ENCODE measurements at places on chromosomes 13 and 19. TPM values are rescaled to one million over a fixed set of nuclear protein-coding genes. Genes with fewer than 3 reads are reported as not detected.

CEACAM7 gene
- 0.11 TPM for total RNA-seq

PSPN gene
- 1.5 TPM for total RNA-seq

SLC10A2 gene
- 13.7 TPM for total RNA-seq

UBE2L5 gene
- not detected for total RNA-seq

CAMSAP3 gene
- total RNA-seq, result 18.3 TPM

CLEC17A gene
- 0.18 TPM for total RNA-seq

EDNRB gene
- total RNA-seq, result 63.0 TPM

DNA sequence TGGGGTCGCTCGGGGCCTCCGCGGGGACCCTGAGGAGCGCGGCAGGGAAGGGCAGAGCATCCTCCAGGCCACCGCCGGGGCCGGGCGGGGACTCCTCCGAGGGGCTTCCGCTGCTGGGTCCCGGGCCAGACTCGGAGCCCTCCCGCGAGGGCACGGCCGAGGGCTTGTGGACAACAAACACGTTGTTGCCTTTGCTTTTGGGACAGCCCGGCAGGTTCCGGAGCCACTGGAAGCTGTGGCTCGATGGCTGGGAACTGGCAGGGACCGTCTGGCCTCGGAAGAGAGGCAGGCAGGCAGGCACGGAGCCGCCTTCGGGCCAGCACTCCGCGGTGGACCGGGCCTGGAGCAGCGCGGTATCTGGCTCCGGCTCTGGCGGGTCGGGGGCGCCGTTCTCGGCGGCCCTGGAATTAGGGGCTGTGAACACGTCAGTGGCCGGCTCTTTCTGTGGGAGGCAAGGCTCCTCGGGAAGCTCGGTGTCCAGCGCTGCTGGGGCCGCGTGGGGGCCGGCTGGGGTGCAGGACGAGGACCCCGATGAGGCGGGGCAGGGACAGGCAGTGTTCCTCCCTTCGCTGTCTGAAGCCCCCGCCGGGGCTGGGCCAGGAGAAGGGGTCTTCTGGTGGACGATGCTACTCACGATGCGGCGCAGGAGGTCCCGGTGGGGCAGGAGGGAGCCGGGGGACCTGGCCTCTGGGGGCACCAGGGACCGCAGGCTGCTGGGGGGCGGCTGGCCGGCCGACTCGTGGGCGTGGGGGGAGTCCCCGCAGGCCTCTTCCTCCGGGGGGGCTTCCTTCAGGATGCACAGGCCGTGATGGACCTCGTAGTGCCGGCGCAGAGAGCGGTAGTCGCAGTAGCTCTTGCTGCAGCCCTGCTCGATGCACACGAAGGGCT is 27.6 kb downstream of the ZNF541 start:
- DNase-seq, result no peak

DNA sequence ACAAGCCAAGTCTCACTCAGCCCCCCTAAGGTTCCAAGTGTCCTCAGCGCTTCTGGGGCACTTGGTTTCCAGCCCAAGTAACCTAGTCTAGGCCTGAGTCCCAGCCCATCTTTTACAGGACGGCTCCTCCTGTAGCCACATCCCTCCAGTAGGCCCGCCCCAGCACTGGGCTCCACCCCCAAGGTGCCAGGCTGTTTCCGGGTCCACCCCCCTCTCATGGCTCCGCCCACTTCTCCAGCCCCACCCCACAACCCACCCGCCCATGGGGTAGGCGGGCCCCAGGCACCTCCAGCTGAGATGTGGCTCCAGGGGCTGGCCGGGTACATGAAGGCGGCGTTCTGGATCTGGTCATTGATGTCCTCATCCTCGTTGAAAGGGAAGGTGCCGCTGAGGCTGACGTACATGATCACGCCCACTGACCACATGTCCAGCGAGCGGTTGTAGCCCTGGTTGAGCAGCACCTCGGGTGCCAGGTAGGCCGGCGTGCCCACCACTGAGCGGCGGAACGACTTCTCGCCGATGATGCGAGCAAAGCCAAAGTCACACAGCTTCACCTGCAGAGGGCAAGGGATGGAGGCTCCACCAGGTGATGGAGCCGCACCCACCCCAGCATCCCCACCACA is 17.2 kb upstream of the DACT3 start:
- DNase-seq, result no peak

DNA sequence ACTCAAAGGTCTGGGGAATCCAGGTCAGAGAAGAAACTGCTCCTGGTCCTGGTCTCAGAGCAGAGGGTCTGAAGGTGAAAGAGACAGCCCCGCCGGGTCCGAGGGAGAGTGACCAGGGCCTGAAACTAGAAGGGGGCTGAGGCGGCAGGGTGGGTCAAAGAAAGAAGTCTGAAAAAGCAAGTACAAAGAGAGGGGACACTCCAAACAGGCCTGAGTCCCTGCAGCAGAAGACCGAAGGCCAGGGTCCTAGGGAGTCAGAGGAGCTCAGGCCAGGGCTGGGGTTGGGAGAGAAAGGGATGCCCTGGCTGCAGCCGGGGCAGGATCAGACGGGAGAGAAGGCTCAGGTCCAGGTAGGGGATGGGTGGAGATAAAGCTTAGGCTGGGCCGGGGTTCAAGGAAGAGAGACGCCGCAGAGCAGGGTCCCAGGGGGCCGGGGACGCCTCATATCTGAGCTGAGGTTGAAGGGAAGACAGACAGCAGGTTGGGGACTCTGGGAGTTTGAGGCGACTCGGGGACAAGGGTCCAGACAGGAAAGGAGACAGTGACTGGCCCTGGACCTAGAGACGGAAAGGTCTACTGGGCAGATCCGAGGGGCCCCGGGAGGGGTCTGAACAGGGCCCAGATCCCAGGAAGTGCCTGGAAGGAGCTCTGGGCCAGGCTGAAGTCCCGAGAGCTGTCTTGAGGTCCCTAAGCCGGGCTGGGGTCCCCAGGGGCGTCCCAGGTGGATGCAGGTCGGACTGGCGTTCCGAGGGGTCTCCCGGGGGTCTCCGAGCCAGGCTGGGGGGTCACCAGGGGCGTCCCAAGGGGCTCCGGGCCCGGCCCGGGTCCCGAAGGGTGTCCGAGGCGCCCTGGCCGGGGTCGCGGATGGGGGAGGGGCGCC is 795 bp downstream of the MLLT1 start:
- no peak for DNase-seq

- no peak for DNase-seq
Observed at GRCh38 chr13:79861731-79862130, 380.8 kb downstream of the NDFIP2 start.

DNA sequence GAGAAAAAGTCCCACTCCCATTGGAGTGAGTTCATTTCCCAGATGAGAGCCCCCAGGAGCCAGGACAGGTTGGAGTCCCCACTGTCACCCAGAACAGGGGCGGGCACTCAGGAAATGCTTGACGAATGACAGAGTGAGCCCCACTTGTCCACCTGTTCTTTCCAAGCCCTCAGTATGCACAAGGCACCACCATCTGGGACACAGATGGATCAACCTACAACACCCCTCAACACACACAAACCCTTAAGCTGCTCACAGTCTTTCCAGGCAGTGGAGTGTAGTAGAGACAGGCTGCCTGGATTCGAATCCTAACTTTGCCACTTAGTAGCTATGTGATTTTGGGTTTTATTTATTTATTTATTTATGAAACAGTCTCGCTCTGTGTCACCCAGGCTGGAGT is 8.0 kb downstream of the ARHGEF1 start:
- DNase-seq, result no peak

DNA sequence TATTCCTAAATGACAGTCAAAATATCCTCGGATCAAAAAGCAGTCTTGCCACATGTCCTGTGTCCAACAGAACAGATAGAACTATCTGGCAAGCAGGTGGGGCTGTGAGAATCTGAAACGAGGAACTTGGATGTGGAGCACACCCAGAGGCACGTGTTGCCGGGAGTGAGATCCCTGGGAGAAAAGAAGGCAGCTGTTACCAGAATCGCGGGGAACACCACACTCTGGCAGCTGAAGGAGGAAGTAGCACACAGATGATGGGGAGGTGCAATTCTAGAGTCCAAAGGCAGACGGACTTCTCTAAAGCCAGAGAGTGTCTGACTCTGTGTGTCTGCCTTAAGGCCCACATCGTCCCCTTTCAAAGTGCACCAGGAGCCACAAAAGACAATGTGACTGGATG is 22.3 kb downstream of the SLC7A1 start:
- DNase-seq, result no peak

- no peak for DNase-seq
Observed at GRCh38 chr19:29013325-29013724, 199.6 kb downstream of the UQCRFS1 start.

Measured in lung (tissue), 17 donors.